ENCODE measurements at places on chromosomes 3 and 15.

GRCh38 chr15:84818261-84819131 lies 1.3 kb downstream of the ALPK3 start:
- DNase-seq: no peak

DNA sequence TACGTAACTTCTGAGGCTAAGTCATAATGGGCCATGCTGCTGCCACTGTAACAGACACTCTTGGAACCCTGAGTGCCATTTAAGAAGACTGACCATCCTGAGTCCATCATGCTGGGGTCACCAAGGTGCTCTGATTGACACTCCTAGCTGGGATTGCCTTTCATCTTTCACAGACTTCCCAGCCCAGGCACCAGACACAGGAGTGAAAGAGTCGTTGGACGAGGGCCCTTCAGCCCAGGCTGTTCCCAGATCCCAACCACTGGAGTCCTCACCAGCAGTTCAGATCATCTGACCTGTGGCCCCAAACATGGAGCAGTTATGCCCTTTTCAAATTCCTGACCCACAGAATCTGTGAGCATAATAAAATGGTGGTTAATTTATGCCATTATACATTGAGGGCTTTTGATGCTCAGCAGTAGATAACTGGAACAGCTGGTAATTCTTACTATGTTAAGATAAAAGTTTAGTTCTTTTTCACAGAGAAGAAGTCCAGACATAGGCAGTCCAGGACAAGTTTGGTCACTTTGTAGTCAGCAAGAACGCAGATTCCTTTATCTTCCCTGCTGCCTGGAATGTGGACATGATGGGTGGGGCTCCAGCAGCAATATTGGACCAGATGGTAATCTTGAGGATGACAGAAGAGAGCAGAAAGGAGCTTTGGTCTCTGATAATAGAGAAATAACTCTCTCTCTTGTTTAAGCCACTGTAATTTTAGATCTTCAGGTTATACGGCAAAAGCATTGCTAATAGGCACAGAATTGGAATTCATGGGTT lies 7.3 kb upstream of the EHD4 start:
- DNase-seq: no peak

DNA sequence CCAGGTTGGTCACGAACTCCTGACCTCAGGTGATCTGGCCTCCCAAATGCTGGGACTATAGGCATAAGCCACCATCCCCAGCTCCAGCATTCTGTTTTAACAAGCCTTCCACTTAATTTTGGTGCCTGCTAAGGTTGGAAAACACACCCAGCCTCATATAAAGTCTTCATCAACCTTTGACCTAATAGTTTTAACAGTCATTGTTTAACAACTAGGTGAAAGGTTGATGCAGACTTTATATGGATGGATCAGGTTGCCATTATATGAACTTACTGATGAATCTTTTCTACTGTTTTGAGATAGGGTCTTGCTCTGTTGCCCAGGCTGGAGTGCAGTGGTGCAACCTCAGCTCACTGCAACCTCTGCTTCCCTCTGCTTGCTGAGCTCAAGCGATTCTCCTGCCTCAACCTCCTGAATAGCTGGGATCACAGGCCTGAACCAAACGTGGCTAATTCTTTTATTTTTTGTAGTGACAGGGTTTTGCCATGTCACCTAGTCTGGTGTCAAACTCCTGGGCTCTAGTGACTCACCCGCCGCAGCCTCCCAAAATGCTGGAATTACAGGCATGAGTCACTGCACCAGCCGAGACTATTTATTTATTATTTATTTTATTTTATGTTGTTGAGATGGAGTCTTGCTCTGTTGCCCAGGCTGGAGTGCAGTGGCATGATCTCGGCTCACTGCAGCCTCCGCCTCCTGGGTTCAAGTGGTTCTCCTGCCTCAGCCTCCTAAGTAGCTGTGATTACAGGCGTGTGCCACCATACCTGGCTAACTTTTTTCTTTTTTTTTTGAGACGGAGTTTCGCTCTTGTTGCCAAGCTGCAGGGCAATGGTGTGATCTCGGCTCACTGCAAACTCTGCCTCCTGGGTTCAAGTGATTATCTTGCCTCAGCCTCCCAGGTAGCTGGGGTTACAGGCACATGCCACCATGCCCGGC lies 3.1 kb upstream of the RPAP1 start:
- no peak for DNase-seq

GRCh38 chr3:153590051-153590450 lies 428.0 kb downstream of the RAP2B start:
- DNase-seq: no peak

DNA sequence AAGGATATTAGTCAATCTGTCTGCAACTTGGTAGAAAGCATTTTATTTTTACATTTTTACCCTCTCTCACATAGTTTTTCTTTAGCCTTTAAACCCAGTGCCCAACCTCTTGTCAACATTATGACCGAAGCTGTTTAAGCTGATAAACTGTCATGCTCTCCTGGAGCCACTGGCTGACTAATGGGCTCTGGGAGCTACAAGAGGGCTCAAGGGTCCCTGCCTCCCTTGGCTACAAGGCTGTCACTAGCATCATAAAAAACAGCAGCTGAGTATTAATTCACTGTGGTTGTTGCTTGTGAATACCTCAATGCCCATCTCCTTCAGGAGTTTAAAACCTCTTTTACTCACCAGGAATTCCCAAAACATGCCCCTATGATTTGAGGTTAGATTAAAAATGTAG lies 237.9 kb downstream of the ZMAT3 start:
- DNase-seq: no peak

Measured in stimulated activated CD4-positive, alpha-beta T cell treated with anti-CD3 and anti-CD28 coated beads, TNF-alpha, amount 100 ng/mL, for 4 hours (primary cell).